ENCODE measurements at places on chromosomes 12 and 14.
A peak's percentile ranks its signal among the peaks of the same experiment; 100 is the strongest.

DNA sequence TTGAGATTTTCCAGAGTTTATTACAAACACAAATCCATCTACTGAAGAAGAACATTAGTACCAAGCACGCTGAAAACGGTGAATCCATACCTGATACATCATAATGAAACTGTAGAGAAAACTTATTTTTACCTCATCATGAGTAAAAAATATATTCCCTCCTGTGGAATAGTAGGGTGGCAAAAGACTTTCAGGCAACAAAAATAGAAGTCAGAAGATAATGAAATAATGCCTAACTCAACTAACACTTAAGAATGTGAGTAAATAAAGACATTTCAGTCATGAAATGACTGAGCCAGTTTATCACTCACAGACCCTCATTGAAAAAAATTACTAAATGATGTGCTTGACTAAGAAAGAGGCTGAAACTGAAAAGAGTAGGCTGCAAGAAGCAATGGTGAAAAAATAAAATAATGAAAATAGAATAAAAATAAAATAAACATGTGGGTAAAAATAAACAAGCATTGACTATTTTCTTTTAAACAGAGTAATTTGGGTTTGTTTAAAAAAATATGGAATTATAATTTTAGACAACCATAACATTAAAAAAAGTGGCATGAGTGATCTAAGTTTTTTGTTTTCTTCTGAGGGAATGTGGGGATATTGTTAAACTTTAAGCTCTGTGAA is 148.6 kb downstream of the ASCL1 start:
- no peak for DNase-seq

GRCh38 chr14:86935241-86935885 is 1057.6 kb downstream of the GALC start:
- no peak for DNase-seq

DNA sequence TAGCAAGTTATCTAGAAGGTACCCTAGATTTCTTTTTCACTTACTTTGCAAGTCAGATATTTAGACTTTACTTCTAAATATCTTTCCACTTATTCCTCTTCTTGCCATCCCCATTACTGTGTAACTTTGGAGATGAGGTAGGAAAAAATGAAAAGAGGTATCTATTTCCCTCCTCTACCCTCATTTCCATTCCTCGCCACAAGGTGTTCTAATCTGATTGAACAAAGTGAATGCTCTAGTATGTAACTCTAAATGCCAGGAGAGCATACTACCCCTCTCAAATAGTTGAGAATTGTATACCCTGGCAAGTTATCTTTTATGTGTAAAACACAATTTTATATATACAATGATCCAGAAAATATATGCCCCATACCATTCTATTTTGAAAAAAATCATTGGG is 1.7 kb upstream of the LDHB start:
- DNase-seq, result no peak

- no peak for DNase-seq
These were observed 51.0 kb downstream of the NINJ2 start for GRCh38 chr12:612293-612692.

DNA sequence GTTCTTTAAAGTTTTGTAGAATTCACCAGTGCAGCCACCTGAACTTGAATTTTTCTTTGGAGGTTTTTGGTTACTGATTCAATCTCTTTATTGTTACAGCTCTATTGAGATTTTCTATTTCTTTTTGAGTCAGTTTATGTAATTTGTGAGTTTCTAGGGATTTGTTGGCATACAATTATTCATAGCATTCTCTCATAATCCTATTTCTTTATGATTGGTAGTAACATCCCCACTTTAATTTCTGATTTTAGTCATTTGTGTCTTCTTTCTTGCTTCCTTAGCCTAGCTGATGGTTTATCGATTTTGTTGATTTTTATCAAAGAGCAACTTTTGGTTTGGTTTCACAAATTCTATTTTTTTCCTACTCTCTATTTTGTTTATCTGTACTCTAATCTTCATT is 17.9 kb upstream of the BBS10 start:
- no peak for DNase-seq

- no peak for DNase-seq
These were observed 8.9 kb downstream of the CORO1C start for GRCh38 chr12:108722463-108722862.

DNA sequence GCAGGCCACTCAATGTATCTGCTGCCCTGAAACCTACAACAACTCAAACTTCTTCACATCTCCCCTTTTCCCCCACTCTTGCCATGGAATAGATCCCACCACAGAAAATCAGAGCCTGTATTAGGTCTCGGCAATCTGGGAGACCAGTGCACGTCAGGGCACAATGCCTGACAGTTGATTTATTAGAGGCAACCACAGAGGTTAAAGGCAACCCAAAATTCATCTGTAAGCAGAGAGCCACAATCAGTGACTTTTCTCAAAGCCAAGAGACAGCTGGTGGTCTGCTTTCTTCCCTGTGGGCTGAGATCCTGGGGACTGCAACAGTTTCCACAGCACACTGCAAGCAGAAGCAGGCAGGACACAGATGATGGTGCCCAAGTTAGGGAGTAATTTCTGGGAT is 169.0 kb upstream of the NTF3 start:
- DNase-seq, result no peak

DNA sequence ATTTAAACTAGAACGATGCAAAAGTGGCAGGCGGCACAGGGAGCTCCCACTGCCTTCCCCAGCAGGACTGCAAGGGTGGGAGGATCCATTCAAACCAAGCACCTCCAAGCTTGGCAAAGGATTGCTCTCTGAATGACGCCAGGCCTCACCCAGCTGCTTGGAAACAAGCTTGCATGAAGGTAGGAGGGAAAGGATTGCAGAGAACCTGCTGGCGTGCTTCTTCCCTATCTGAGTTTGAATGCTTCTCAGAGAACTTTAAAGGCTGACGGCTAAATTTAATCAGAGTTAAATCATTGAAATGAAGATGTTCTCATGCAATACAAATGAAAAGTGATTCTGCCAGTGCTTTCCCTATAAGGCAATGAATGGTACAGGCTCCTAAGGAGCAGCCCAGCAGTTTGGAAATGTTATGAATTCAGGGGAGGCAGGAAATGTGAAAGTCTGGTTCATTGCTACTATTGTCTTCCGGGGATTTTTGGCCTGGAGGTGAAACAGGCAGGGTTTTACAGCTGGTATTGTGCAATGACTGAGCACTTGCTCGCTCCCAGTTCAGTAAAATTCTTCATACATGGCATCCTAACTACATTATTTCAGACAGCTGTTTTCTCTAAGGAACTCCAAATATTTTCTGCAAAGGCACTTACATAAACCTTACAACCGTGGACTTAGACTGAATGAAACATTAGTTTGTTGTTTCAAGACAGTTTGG is 31.9 kb upstream of the DUSP6 start:
- peak; percentile 57 for DNase-seq

DNA sequence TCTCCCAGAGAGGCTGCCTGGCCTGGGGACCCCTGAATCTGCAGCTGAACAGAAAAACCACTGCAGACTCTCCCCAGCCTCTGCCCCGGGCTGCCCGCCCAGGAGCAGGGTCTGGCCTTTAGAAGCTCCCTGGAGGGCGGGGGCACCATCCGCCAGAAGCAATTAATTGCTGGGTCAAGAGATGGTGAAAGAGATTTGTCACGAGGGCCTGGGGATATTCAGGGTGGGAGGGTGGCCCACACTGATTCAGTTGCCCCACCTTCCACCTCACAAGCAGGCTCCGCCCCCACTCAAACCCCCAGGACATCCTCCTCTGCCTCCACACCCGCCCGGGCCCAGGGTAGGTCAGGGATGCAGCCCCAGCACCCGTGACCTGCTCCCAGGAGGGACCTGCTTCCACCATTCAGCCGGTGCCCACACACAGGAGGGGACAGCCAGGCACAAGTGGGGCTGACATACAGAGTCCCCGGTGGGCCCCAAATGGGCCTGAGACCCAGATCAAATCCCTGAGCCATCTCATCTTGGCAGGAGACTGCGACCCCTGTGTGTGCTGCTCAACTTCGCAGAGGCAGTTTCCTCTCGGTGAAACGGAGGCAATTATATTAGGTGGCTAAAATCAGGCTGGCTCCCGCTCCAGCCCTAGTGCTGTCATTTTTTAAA is 23.0 kb downstream of the NCOR2 start:
- no peak for DNase-seq

DNA sequence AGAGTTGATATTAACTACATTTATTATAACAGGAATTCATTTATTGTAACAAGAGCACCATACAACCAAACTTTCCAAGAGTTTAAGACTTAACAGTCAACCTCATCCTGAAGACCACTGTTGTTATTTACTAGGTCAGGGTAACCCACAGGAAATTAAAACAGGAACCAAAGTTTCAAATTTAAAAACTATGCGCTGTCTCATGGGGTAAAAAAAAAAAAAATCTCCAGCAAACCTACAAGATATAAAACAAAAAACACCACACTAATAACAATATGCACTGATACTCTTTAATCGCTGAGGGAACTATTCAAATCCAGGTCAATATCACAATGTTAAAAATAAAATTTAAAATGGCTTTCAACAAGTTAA is 44.5 kb downstream of the FOXN3 start:
- DNase-seq, result no peak

GRCh38 chr14:99595034-99595433 is 9.0 kb downstream of the CCDC85C start:
- no peak for DNase-seq

- no peak for DNase-seq
These were observed 21.8 kb downstream of the SLC15A4 start for GRCh38 chr12:128801879-128802391.

DNA sequence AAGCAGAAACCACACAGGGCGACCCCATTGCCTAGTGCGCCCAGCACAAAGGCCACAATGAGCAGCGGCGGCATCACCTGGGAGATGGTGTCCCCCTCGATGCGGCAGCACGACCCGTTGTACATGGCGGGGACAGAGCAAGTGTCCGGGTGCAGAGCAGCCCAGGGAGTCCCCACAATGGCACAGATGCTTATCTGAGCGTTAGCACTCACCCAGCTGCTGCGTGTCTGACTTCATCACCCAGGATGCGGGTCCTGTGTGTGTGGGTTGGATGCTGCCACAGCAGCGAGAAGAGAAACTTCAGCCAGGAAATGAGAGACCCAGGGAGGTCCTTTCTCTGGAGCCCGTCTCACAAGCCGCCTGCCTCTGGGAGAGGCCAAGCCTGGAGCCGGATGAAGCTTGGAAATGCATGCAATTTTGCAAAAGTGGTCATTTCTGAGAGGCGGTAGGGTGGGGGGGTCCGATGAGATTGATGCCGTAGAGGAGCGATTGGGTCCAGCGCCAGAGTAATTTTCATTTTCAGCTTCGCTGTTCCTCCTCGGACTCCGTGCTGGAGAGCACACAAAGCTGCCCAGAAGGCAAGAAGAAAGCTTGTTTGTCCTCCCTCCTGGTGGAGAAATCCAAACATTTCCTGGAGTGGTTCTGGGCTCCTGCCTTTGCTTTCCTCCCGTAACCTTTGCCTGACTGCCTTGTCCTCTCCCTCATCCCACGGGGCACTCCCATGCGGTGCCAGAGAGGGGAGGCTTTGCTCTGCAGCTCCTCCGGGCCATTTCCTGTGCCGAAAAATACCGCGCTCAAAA is at the start of gene HCAR1:
TSS of gene HCAR1 (minus strand) at position 630 of the 800 bp plus-strand sequence. CDS start at position 125, 505 bp downstream.
- DNase-seq, result no peak

- DNase-seq, result no peak
These were observed 375.9 kb downstream of the DAD1 start for GRCh38 chr14:22213120-22213519.

DNA sequence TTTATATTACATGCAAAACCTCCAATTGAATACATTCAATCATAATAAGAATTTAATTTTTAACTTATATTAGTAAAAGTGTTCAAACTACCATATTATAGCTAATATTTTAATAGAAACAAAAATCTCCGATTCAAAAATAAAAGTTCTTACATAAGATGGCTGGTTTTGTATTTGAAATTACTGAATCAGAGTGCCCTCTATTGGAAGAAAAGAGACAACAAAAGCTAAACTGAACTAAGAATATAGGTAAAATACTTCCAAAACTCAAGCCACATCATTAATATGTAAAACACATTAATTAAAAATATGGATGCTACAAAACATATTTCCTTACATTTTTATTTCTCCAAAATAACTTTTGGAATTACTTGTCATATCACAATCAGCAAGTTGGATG is 120.3 kb downstream of the GARIN6 start:
- peak; percentile 3 for DNase-seq

- DNase-seq, result no peak
These were observed 75.3 kb downstream of the KDM2B start for GRCh38 chr12:121505513-121505912.

DNA sequence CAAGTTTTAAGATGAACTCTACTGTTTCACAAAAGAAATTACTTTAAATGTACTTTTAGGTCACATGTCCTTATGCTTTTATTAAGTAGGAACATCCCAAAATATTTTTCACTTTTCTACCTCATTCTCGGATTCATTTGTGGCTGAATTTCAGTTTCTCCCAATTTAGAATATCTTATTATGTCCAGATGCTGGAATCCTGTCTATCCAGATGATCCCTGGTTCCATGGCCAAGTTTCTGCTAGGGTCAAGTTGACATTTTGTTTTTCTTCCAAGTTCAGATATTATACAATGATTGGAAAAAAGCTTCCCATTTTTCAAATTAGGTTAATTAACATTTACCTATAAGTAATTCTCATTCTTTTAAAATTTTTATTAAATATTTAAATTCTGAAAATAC is 181.8 kb upstream of the SLC16A7 start:
- DNase-seq, result no peak

DNA sequence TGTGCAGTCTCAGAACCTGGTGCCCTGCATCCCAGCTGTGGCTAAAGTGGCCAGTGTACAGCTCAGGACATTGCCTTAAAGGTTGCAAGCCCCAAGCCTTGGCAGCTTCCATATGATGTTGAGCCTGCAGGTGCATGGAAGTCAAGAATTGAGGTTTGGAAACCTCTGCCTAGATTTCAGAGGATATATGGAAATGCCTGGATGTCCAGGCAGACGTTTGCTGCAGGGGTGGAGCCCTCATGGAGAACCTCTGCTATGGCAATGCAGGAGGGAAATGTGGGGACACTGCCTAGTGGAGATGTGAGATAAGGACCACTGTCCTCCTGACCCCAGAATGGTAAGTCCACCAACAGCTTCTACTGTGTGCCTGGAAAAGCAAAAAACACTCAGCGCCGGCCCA is 17.9 kb upstream of the CNIH1 start:
- no peak for DNase-seq

DNA sequence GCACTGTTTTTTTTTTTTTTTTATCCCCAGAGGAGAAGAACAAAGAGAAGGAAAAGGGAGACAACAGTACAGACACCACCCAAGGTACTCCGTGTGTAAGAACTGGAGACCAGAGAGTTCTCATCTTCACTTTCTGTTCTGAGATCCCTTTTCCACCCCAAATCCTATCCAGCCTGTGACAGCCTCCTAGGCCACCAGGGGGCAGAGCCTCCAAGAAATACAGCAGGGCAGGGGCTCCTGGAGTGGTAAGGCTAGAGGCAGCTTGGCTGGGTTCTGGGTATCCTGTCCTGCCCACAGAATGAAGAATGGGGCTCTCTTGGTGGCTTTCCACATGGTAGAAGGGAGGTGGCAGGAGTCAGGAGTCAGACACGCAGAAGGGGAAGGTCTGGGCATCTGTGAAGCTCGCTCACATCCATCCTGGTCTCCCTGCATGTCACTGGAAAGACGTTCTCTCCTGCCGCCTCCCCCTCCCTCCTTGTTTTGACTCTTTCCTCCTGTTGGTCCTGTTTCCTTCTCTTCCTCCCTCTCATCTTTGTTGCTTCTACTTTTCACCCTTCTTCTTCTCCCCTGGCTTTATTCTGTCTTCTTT is 12.0 kb downstream of the CLSTN3 start:
- DNase-seq, result peak; percentile 69

Measured in HTR-8/SVneo (cell line).